ENCODE measurements at places on chromosomes 16 and 17.

- DNase-seq: no peak
These were observed 87.2 kb upstream of the IRX3 start for GRCh38 chr16:54373534-54374520.

GRCh38 chr17:44467108-44467507 is 36.1 kb downstream of the GPATCH8 start:
- no peak for DNase-seq

GRCh38 chr16:2238838-2239675 is 2.8 kb downstream of the DNASE1L2 start:
- DNase-seq: no peak

- DNase-seq: no peak
These were observed 23.3 kb upstream of the ENGASE start for GRCh38 chr17:79051306-79051705.

GRCh38 chr17:41442739-41443138 is 2.0 kb upstream of the KRT38 start:
- DNase-seq: no peak

DNA sequence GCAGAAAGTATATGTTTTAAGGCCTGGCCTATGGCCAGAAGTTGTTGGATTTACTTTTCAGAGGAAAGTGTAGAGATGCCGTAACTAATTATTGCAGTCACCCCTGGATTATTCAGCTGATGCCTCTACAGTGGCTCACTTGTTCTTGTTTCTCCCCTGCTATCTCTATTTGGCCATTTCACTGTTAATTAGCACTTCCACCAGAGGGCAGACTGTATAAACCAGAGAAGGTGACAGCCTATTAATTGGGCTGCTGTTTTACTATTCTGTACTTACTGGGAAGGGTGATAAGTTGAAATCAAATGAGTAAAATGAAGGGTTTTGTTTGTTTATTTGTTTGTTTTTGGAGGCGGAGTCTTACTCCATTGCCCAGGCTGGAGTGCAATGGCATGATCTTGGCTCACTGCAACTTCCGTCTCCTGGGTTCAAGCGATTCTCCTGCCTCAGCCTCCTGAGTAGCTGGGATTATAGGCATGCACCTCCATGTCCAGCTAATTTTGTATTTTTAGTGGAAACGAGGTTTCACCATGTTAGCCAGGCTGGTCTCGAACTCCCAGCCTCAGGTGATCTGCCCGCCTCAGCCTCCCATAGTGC is 66.0 kb downstream of the CDK12 start:
- no peak for DNase-seq

DNA sequence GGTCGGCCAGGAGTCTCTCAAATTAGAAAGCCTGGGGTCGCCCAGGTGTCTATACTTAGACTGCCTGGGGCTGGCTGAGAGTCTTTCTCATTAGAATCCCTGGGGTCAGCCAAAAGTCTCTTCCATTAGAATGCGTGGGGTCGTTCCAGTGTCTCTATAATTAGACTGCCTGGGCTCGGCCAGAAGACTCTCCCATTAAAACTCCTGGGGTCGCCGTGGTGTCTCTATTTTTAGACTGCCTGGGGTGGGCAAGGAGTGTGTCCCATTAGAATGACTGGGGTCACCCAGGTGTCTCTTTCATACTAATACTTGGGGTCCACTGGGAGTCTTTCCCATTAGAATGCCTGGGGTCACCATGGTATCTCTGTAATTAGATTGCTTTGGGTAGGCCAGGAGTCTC is 2227.7 kb downstream of the TP53TG3F start:
- DNase-seq: no peak

- DNase-seq: no peak
These were observed 234.8 kb upstream of the RPL38 start for GRCh38 chr17:73968680-73969079.

DNA sequence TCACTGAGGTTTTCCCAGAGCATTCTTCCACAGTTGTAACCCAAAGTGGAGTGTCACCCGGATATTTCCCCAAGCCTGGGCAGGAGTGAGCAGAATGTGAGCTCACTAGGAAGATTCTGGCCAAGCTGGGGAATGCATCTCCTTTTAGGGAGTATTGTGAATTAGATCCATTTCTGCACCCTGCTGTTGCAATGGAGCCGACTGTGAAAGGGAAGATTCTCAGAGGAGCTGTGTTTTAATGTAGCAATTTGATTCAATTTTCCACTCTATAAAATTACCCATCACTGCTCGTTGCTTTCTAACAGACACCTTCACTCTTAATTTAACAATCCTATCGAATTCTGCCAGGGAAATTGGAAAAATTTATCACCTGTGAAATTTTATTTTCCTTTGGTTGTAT is 70.8 kb downstream of the SNX11 start:
- DNase-seq: no peak

- no peak for DNase-seq
These were observed 628 bp upstream of the BLMH start for GRCh38 chr17:30292286-30292858.

DNA sequence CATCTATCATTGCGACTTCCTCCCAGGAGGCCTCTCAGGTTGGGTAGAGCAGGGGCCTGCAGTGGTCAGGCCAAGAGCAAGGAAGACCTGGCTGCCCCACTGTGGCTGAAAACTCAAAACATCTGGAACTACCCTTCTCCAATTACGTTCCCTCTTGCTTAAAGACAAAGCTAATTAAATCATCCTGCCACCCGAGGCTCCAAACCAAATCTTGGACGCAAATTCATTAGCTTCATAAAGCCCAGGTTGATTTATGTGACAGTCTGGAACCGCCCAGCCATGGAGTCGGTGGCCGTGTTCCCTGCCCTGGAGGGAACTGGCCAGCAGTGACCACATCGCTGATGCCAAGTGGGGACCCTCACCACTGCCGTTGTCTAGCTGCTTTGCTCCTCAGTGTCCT is 21.4 kb downstream of the GRIN2C start:
- DNase-seq: no peak

DNA sequence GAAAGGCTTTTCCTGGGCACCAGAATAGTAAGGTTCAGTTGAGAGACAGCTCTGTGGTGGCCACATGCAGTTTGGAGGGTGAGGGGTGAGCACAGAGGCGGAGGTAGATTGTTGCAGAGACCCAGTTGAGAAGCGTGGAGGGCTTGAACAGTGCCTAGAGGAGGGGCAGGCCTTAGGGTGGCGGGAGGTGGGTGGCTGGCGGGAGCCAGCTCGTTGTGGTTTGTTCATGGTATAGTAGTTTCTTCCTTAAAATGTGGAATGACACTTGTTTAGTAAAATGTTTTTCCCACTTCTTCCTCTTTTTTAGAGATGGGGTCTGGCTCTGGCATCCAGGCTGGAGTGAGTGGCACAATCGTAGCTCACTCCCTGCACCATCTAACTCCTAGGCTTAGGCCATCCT is 14.2 kb downstream of the USP10 start:
- no peak for DNase-seq

DNA sequence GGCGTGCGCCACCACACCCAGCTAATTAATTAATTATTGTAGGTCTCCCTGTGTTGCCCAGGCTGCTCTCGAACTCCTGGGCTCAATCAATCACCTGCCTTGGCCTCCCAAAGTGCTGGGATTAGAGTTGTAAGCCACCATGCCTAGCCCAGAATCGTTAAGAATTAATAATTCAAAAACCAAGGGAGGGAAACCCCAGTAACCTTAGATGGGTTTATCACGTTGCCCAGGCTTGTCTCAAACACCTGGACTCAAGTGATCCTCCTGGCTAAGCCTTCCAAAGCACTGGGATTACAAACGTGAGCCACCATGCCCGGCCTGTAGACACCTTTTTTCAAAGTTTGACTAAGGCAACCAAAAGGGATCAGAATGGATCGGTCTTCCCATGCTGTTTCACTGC is 21.6 kb downstream of the CD300LF start:
- no peak for DNase-seq

DNA sequence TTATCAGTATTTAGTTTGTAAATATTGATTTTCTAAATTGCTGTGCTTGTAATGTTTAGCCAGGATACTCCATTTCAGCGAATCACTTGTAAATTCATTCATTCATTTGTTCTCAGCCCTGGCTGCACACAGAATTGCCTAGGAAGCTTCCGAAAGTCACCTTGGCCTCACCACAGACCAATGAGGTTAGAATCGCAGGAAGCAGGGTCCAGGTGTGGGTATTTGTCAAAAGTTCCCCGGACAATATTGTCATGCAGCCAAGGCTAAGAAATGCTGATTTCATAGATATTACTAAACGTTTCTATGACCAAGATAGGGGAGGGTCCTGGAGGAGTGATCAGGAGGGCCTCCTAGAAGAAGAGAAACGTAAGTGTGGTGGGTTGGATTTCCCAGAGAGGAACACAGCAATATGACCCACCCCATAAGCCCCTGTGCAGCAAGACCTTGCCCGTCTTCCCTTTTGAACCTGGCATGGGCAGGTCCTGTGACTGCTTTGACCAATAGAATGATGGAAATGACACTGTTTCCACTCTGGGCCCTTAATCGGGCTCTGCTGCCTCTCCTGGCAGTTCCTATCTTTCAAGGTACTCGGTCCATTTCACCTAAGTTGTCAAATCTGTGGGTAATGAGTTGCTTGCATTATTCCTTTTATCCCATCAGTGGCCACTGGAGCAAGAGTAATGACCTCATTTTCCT is 238.7 kb downstream of the FOXL1 start:
- no peak for DNase-seq

DNA sequence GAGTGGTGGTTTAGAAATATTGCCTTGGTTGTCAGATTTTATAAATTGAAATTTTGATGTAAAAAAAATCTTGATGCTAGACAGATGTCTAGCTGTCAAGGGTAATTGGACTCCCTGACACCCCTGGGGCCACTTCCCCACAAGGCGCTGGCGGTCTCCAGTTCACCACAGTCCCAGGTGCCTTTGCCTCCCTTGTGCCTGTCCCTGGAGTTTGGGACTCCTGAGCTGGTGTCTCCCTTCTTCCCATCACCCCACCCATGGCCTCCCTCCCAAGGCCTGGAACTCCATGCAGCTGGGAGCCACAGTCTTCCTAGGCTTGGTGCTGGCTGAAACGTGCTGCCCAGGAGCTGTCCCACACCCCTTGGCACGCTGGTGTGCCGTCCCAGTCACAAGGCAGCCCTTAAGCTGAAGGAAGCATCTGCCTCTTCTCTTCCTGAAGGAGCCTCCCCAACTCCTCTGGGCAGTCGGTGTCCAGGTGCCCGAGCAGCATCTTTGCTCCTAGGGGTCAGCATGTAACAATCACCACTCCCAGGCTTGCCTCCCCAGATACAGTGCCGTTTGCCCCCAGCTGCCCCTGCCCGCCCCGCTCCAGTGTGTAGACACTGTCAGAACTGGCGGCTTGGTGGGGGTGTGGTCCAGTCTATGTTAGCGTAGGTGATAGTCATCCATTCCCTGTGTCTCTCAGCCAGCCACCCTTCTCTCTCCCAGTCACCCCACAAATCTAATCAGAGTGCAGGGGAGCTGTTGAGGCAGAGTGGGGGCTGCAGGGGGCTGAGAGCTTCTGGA is 26.2 kb downstream of the POLR3E start:
- DNase-seq: no peak

GRCh38 chr16:69241926-69242325 is 55.0 kb downstream of the SNTB2 start:
- DNase-seq: no peak

DNA sequence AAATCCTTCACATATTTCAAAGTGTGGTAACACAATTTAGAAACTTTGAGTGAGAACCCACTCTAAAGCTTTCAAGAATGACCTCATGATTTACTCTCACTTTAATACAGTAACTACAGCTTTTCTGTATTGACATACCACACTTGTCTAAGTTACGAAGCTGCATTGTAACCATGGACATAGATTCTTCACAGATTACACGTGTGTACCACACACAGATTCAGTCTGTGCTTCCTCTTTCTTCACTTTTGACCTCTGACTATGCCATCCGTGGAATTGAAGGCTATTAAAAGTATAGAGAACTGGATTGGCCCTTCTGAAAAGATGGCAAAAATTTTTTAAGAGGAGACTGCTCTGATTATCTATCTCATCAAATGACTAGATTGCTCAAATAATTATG is 172.7 kb downstream of the TANC2 start:
- no peak for DNase-seq

GRCh38 chr16:62135446-62135845 is 99.2 kb upstream of the CDH8 start:
- DNase-seq: no peak

DNA sequence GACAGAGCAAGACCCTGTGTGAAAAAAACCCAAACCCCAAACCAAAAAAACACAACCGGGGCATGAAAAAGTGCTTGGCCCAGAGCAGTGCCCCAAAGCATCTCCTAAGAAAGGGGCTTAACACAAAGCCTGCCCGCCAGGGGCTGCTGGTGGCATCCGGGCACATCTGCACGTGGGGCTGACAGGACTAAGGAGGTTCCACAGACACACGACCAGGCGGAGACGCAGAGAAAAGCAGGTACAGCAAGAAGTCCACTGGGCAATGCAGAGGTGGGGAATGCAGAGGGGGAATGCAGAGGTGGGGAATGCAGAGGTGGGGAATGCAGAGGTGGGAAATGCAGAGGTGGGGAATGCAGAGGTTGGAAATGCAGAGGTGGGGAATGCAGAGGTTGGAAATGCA is 109.2 kb downstream of the ZNF778 start:
- no peak for DNase-seq

GRCh38 chr17:28745786-28746411 is 2.1 kb downstream of the TRAF4 start:
- DNase-seq: no peak

DNA sequence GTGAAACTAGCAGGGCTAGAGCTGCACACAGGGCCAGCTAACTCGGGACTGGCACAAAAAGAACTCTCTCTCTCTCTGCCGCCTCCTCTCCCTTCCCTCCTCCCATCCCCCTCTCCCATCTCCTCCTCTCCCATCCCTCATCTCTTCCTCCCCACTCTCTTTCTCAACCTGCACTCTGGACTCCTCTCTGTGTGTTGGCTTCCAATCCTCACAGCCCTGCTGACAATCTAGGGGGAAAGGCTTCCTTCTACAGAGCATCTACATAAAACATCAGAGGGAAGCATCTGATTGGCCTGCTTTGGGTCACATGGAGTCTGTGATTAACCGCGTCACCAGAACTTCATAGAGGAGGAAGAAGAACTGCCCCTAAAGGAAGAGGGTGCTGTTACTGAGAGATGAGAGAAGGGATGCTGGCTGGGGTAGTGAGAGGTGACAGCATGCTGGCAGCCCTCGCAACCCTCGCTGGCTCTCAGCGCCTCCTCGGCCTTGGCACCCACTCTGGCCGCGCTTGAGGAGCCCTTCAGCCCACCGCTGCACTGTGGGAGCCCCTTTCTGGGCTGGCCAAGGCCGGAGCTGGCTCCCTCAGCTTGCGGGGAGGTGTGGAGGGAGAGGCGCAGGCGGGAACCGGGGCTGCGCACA is 12.8 kb upstream of the ZFP90 start:
- no peak for DNase-seq

GRCh38 chr16:21037736-21038135 is 112.9 kb downstream of the DNAH3 start:
- no peak for DNase-seq

GRCh38 chr16:67395105-67395457 is 1.8 kb upstream of the TPPP3 start:
- no peak for DNase-seq

GRCh38 chr17:40617678-40618240 is 29.9 kb downstream of the SMARCE1 start:
- DNase-seq: no peak

Data from thoracic aorta (tissue), 2 donors.